ENCODE measurements at places on chromosomes 2 and 18.

DNA sequence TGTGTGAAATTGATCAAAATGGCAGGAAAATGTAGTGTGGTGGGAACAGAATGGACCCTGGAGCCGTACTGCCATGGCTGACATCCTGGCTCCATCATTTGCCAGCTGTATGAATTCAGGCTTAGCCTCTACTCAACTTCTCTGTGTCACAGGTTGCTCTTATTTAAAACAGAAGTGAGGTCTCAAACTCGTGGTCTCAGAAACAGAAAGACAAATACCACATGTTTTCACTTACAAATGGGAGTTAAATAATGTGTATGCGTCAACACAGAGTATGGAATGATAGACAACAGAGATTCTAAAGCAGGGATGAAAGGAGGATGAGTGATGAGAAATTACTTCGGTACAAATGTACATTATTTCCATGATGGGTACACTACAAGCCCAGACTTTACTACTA lies 227.4 kb downstream of the DCC start:
- DNase-seq, result no peak
- no peaks in the 10 kb centered on the region for H3K27me3 ChIP-seq
- H3K36me3 ChIP-seq, result no peaks in the 10 kb centered on the region
- H3K27ac ChIP-seq, result no peak overlapping the region
- no peak overlapping the region for H3K4me3 ChIP-seq

GRCh38 chr2:84940831-84941412 lies 30.0 kb upstream of the KCMF1 start:
- peaks cover 3% of the 10 kb centered on the region for H3K4me1 ChIP-seq
- H3K4me3 ChIP-seq, result no peak overlapping the region
- no peaks in the 10 kb centered on the region for H3K36me3 ChIP-seq
- no peak for DNase-seq
- no peak overlapping the region for H3K27ac ChIP-seq

GRCh38 chr2:232230560-232230959 lies 148.0 kb upstream of the ALPP start:
- H3K4me1 ChIP-seq, result no peaks in the 10 kb centered on the region
- no peak overlapping the region for H3K27ac ChIP-seq
- H3K27me3 ChIP-seq, result no peaks in the 10 kb centered on the region
- no peak for DNase-seq
- H3K36me3 ChIP-seq, result no peaks in the 10 kb centered on the region

DNA sequence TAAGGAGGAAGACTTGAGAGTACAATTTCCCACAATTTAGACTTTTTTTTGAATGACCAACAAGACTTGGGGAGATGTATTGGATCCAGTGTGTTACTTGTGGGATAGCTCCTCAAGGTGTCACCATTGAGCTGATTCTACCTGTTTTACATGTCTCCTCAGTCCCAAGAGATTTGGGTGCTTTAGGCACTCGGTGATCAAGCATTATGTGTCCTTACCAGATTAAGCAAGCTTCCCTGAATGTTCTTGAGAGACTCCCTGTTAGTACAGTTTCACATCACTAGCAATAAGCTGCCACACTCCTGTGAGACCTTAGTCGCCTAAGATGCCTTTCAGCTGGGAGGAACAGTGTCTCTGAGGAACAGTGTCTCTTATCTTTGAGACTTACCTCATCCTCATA lies 384.3 kb upstream of the SYT4 start:
- H3K4me3 ChIP-seq, result no peak overlapping the region
- no peak overlapping the region for H3K27ac ChIP-seq

DNA sequence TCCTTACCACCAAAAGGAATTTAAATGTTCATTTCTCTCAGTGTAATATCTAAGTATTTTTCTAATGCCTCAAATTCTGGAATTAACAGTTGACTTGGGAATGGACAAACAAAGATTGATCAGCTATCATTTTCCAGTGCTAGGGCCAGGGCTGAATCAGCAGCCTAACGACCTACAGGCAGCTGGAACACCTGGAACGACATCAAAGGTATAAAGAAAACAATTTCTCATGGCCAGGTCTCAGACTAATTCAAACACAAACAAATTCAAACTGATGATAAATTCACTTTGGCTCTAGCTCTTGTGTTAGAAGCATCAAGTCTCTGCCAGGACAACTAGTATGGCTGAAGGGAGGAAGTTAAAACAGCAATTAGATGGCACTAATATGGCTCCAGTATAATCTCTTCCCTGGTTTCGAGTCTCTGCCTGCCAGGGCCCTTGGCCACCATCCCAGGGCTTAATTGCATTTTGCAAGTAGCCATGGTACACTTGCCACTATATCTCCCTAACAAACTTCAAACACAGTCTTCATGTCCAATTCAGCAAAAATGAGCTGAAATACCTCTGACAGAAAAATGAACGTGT lies 70.2 kb upstream of the FSHR start:
- H3K36me3 ChIP-seq, result no peaks in the 10 kb centered on the region
- no peaks in the 10 kb centered on the region for H3K4me1 ChIP-seq
- DNase-seq, result no peak
- no peak overlapping the region for H3K4me3 ChIP-seq
- no peak overlapping the region for H3K27ac ChIP-seq

DNA sequence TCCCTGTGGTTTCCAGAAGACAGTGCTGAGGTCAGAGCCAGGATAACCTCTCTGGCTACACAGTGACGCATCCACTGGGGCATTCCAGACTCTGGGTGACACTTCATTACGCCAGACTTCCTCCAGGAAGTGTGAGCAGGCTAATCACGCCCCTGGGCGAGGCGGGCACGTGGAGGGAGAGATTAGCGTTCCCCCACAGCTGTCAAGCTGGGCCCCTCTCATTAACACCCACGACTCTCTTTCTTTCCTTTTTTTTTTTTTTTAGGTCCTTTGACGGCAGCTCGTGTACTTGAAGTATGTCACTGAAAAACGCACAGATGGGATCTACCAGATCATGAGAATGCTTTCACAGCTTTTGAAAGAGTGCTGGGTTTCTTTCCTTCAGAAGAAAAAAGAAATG lies 274.6 kb downstream of the AFF3 start:
- H3K27ac ChIP-seq, result peak overlapping the region; percentile 55
- no peaks in the 10 kb centered on the region for H3K36me3 ChIP-seq
- H3K27me3 ChIP-seq, result no peaks in the 10 kb centered on the region
- peaks cover 13% of the 10 kb centered on the region for H3K4me1 ChIP-seq
- DNase-seq, result peak; percentile 73

DNA sequence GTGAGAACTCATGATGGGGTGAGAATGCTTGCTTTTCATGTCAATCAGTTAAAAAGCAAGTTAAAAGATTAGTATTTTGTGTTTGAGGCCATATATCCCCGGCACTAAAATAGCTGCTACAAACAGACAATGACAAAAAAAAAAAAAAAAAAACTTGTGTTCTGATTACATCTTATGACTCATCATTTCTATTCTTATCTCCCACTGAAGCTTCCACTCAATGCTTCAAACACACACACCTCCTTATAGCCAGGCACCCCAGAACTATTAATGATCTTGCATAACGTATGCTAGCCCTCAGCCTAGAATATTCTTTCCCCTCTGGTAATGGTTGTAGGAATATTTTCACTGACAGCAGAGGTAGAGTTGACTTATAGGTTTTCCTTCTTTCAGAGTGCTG lies 778.3 kb downstream of the TRIB2 start:
- no peaks in the 10 kb centered on the region for H3K27me3 ChIP-seq
- no peaks in the 10 kb centered on the region for H3K4me1 ChIP-seq
- DNase-seq, result no peak
- H3K27ac ChIP-seq, result no peak overlapping the region
- H3K4me3 ChIP-seq, result no peak overlapping the region
